Right renal cortex interstitium (tissue), 3 donors: ENCODE measurements at places on chromosomes 7 and 10. TPM values are rescaled to one million over a fixed set of nuclear protein-coding genes. Genes with fewer than 3 reads are reported as not detected.

- no peak for DNase-seq
Observed at GRCh38 chr10:33497338-33497737, 162.9 kb upstream of the NRP1 start.

- no peak for DNase-seq
Observed at GRCh38 chr7:7138897-7139296, 43.4 kb upstream of the C1GALT1 start.

GRCh38 chr7:1458683-1459511 is at the start of gene MICALL2:
MICALL2 (minus strand) TSS chr7:1459470; CDS start chr7:1459326, 144 bp downstream.
- DNase-seq: no peak

The SFRP4 gene
- polyA plus RNA-seq: 1.5 TPM

DNA sequence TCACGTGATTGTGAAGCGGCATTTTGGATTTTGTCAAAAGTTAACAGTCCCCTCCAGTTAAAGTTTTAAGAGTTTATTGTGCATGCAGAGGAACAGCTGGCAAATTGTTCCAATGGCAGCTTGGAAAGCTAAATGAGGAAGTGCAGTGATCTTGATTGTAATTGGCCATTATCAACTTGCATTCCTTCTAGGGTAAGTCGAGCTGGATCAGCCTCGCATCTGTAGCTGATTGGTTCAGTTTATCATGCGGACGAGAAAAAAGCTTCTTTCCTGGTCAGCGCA is 566 bp downstream of the ZNF789 start:
- peak; percentile 10 for DNase-seq

The DAGLB gene
- 14.7 TPM for polyA plus RNA-seq

- DNase-seq: no peak
Observed at GRCh38 chr10:78774614-78774998, 294.2 kb upstream of the ZMIZ1 start.

The POLR3A gene
- 16.0 TPM for polyA plus RNA-seq

GRCh38 chr10:12484002-12484918 is 134.9 kb downstream of the CAMK1D start:
- DNase-seq: no peak

The ADRB1 gene
- polyA plus RNA-seq: 0.06 TPM

- DNase-seq: no peak
Observed at GRCh38 chr10:5078547-5079180, 15.6 kb upstream of the AKR1C3 start.

DNA sequence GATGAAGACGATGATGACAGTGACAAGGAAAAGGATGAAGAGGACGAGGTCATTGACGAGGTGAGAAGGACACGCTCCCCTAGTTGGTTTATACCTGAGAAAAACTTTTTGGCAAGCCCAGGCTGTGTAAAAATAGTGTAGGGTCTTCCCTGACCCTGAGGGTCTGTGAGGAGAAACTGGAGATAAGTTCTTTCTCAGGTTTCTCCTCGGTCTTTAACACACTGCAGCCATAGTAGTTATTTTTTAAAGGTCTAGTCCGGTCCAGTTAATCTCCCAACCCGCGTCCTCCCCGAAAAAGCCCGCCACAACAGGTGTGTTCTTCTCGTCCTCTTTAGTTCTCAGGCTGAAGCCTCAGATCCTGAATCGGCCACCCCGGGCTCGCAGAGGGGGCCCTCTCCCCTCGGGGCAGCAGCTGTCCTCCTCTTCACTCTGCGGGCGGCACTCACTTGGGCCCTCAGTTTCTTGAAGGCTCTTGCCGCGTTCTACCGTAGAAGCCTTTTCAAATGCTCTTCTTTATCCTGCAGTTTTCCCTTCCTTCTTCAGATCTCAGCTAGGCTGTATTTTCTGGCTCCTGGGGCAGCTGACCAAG is 411 bp downstream of the BCCIP start:
- no peak for DNase-seq

DNA sequence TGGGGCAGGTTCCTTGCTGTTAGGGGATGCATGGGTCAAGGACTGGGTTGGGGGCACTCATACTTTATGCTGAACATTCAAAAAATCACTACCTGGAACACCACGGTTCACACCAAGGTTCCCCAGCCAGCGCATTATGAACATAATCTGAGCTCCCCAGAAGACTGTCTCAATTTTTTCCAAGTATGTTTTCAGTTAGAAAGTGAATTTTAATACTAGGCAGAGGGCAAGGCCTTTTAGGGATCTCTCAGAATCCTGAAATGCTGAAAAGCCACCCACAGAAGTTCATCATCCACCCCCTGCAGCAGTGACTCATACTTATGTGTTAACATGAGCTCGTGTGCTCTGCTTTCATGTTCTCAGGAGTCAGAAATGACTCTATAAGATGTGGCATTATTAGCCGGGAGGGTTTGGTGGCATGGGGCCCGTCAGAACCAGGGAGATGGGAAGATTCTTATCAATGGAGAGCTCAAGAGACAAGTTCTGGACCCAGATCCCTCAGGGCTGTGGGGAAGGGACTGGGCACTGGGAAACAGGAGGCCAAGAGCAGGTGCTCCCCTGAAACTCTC is 185.2 kb upstream of the ITGB1 start:
- DNase-seq: no peak

DNA sequence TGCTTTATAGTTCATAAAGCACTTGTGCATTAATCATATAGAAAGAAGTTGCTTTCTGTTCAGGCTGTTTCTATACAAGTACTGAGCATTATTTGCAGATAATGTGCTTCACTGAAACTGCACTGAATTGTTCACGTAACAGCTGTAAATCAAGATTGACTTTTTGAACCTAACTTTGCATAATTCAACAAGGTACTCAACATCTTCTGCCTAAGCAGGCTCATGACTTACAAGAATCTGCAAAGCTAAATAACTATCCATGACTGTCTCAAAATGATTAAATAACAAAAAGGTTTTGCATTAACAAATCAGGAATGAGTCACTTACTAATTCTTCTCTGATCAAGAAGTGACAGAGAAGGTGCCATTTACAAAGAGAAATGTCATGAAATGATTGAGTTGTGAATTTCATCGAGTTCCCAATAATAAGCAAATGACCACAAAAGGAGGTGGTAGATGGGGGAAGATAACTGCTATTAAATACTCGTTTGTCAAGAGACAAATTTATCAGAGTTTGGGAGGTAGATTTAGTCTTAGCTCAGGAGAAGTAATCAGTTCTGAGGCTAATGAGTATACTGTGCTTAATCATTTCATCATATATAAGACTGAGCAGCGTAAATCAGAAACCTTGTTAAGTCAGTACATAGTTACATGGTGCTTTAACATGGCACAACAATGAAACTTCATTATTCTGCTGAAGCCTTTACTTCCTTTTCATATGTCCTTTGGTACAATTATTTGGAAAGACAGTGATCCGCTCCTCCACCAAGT is 161.3 kb upstream of the LRRN3 start:
- DNase-seq: no peak

GRCh38 chr7:100694098-100694745 is at the start of gene GIGYF1:
GIGYF1 (minus strand) TSS chr7:100694250; CDS start chr7:100688238, 6,012 bp downstream.
- DNase-seq: no peak

The PTER gene
- polyA plus RNA-seq: 18.1 TPM

DNA sequence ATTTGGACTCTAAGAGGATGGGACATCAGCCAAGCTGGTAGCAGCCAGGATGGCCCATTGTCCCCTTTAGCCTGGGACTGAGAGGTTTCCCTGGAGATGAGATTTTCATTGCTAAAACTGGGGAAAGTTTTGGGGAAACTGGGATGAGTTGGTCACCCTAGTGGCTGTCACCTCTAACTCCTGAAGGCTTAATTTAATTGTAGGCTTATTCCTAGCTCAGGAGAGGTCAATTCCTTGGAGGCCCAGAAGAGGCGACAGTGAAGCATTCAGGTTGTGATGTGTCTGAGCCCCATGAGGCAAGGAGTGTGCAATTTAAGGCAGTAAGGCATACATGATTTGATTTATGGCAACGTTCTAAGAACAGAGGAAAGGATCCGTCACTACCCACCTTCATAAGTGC is 24.9 kb upstream of the JAZF1 start:
- DNase-seq: no peak

The DYDC2 gene
- 3.1 TPM for polyA plus RNA-seq

The CNPY4 gene
- polyA plus RNA-seq: 52.3 TPM

DNA sequence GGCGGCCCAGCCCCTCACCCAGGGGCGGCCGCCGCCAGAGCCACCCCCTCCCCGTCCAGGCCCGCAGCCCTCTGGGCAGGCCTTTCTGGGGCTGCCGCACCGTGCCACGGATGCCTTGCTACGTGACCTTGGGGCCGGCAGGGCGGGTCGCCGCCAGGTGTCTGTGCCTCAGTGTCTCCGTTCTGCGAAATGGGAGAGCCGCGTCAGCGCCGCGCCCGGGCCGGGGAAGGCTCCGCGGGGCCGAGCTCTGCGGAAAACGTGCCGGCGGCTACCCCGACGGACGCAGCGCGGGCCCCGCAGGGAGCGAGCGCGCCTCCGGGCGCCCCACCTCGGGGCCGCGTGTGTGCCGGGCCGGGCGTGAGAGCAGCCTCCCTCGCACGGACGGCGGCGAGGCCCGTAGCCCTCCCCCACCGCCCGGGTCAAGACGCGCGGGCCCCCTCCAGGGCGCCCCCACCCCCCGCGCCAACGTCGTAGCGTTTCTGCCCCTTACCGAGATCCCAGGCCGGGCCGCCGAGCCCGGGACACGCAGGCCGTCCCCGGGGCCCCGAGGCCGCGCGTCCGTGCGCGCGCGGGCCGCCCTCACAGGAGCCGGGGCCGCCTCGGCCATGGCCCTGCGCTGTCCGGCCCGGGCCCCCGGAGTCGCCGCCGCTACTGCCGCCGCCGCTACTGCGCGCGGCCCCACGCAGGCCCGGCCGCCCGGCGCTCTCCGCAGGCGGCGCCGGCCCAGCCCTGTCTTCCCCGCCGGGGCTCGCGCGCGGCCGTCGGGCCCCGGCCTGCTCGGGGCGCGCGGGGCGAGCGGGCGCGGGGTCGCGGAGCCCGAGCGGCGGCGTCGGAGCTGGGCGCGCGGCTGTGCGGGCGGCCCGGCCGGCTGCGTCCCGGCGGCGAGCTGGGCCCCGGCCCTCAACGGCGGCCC is 1.1 kb downstream of the ZNF777 start:
- DNase-seq: no peak

- DNase-seq: no peak
Observed at GRCh38 chr7:23473844-23474093, 3.5 kb upstream of the IGF2BP3 start.

The ADGRA1 gene
- polyA plus RNA-seq: 1.5 TPM

The PRR15 gene
- polyA plus RNA-seq: 4.2 TPM
